ENCODE measurements at places on chromosomes 12 and 14.
A peak's percentile ranks its signal among the peaks of the same experiment; 100 is the strongest.

DNA sequence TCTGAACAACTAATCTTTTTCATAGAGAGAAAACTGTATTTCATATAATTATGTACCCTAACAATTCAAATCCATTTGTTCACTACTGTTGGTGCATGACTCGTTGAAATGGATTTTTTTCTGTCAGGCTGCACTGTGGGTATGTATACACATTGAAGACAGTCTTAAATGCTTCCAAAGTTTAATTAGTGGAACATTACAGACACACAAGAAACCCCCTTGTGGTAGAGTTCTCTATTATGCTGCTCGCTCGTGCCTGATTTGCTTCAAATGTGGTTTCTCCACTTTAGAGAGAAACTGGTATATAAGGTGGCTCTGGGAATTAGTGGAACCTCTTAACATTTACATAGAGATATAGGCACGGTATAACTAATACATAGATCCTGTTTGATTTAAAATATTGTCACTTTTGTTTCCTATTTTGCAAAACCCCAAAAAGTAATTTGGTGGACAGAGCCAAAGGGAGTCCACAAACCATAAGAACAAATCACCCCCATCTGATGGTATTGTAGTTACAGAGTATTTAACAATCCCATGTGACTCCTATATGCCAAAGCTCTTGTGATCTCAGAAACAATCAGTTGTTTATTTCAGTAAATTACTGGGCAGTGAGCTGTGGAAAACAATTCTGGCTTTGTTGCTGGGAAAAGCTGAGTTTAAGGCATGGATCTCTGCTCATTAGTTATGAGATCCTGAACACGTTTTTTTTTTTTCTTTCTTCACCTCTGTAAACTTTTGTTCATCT is 159.5 kb downstream of the BRMS1L start:
- no peak for DNase-seq

GRCh38 chr14:68691031-68691791 is 101.7 kb downstream of the ZFP36L1 start:
- no peak for DNase-seq

- DNase-seq, result no peak
These were observed 68.1 kb upstream of the HECTD1 start for GRCh38 chr14:31275731-31276130.

DNA sequence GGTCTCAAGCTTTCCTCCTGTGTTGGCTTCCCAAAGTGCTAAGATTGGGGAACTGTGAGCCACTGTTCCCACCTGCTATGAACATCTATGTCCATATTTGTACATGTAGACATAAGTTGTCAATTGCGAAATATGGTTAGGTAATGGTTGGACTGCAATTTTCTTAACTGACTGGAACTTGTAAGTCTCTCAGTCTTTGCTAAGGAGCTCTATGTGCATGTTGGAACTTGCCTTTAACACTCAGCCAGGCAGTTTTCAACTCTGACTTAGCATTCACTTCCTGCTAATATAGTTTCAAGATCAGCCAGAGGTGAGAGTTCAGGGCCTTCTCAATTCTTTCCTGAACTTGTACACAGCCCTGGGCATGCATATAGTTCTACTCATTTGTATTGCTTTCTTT is 44.5 kb upstream of the EEA1 start:
- no peak for DNase-seq

GRCh38 chr12:4050340-4050739 is 177.1 kb upstream of the PARP11 start:
- DNase-seq, result no peak

GRCh38 chr14:21091821-21092272 is 6.6 kb downstream of the ZNF219 start:
- no peak for DNase-seq

GRCh38 chr12:119842380-119842779 is 34.7 kb downstream of the CIT start:
- no peak for DNase-seq

GRCh38 chr14:50023671-50024490 is 92.5 kb downstream of the VCPKMT start:
- DNase-seq, result no peak

DNA sequence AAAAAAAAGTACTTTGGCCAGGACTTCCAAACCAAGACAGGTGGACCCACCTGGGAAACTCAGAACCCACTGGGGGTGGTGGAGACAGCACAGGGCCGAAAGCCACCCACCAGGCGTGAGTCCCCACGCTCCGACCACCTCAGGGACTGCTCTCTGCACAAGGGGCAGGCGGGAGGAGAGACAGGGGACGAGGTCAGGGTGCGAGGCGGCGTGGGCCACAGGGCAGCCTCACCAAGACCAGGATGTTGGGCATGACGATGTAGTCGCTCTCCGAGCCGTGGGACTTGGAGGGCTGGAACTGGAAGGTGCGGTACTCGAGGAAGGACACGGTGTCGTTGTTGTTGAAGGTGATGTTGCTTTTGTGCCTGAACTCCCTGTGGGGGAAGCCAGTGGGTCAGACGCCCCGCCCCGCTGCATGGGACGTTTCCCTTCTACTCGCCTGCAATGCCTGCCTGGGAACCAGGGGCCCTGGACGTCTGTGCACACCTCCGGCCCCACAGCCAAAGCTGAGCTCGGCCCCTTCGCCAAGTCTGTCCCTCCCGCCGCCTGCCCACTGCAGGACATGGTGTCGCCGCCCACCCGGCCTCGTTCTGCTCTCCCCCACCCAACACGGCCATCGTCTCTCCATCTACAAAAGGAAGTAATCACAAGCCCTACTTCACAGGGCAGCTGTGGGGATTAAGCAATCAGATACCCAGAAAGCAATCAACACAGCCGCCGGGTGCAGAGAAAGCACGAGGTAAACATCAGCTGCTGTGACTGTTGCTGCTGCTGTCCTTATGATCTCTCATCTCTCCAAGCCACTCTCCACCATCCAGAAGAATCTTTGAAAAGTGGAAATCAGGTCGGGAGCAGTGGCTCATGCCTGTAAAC is 48.7 kb downstream of the SCARB1 start:
- no peak for DNase-seq

GRCh38 chr14:63438065-63438757 is 105.0 kb downstream of the PPP2R5E start:
- peak; percentile 76 for DNase-seq

GRCh38 chr12:68591734-68592418 is 18.8 kb upstream of the RAP1B start:
- DNase-seq, result no peak

- no peak for DNase-seq
These were observed 64.8 kb downstream of the CCDC60 start for GRCh38 chr12:119399301-119399700.

DNA sequence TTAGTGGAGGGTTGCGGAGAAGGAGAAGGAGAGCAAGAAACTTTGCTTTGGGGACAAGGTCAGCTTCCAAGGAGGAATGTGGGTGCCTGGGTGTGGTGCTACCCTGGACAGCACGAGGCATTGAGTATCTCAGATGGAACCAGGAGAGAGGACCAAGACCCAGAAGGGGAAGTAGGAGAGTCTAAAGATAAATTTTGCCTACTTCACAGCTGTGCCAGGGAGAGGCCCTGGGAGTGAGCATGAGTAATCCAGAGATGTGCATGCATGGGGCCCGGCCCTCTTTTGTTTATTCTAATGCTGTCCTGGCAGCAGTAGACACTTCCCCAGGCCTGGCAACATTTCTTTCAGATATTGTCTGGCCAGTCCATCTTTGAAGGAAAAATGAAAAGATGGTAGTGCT is 49.5 kb upstream of the GNPNAT1 start:
- DNase-seq, result no peak

GRCh38 chr14:71498212-71498611 is 434.0 kb upstream of the RGS6 start:
- DNase-seq, result no peak

GRCh38 chr12:113422886-113423669 is 898 bp downstream of the SDSL start:
- DNase-seq, result no peak

DNA sequence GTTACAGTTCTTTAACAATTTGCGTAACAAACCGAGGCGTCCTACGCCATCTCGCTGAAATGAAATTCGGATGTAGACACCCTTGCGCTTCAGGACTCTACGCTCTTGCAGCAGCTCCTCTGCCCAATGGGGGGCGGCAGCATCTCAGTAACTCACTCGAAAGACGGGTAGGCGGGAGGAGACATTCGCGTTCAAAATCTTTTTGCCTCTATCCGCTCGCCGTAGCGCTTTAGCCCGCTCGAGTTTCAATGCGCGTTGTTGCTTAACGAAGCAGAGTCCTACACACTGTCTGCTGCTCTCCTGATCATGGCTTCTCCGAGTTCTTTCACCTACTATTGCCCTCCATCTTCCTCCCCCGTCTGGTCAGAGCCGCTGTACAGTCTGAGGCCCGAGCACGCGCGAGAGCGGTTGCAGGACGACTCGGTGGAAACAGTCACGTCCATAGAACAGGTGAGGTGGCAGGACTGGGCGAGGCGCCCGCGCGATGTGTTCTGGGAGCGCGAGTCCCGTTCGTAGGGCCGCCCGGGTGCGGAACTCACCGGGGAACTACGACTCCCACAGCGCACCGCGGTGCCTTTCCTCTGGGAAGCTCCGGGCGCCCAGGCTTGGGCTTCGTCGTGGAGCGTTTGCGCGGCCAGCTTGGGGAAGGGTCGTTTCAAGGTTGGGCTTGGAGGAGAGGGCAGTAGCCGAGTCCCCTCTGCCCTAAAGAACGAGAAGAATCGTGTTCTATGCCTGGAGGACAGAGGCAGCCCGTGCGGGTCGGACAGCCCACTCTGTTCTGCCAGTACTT is at the start of gene FNTB:
FNTB (plus strand) TSS at position 248 of the 790 bp plus-strand sequence; CDS start at position 307, 59 bp downstream.
- peak; percentile 95 for DNase-seq

DNA sequence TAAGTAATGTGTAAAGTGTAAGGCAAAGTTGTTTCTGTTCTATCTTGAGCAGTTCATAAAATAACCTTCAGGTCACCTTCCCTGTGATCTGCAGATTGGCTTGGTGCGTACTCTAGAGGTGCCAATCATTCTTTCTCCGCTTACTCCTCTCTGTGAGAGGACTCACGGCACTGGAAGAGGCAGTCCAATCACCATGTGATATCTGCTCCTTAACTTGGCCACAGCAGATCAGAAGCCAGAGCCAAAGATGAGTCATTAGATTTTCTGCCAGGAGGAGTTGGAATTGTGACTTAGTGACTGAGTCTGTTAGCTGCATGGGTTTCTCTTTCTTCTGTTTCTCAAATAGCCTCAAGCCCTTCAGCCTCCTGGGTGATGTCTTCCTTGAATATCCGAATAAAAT is 165.5 kb downstream of the SLC41A2 start:
- no peak for DNase-seq

DNA sequence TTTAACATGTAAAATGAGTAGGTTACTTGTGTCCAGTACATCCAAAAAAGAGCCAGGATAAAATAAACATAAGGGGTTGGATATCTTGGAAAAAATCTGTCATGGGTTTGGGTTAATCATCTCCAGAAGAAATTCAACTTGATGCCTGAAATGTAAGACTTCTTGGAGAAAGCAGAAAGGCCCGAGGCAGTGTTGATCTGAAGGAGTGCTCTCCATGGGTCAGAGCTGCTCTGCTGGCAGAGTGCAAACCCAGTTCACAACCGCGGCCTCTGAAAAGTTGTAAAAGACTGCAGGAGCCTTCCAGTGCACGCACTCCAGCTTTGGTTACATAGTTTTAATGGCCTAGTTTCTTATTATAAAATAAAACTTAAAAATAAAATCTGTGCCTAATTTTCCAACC is 97.3 kb upstream of the ALX1 start:
- DNase-seq, result no peak

DNA sequence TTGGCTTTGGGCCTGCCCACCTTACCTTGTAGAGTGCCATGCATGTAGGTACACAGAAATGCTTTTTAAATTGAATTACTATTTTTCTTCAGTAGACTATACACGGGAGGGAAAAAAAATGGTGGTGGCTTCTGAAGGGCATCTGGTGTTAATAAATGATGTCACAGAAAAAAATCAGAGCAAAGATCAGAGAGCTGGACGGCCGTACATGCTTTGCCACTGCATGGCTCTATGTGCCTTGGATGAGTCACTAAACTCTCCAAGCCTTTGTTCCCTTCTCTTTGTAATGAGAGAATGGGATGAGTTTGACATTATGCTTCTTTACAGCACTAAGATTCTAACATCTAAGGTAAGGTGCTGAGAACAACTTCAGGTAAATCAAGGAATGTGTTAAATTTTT is 376.4 kb upstream of the DDHD1 start:
- DNase-seq, result no peak

GRCh38 chr12:108571609-108572165 is 9.3 kb downstream of the ISCU start:
- no peak for DNase-seq

DNA sequence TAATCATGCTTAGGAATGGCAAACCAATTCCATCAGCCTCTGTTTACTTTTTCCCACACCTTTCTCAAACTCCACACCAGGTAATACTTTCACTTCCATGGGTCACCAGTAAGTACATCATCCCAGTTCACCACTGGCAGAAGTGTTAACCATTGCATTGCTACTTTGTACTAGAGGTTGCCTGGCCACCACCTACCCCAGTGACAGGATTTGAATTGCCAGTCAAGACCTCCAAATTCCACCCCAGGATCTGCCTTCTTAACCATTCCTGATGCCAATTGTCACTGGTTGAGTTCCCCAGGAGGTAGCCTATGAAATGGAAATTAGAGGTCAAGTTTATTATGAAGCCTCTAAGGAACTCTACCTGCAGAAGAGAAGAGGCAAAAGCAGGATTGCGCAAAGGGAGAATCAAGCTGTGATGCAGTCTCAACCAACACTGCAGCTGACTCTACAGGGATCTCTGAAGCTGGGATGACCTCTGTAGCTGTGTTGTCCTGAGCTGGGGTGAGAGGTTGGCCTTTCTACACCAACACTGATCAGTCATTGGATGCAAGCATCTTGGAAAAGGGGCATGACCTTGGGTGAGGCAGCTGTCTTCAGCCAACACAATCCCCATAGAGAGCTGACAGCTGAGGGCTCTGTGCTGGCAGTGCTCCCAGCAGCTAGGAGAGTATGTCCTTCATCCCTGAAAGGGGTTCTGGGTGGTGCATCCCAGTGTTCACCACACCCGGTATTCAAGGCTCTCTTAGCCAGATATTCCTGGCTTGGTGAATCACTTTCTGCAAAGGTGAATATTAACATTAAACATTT is 37.0 kb upstream of the HMGA2 start:
- no peak for DNase-seq
